ENCODE measurements at places on chromosomes 2 and 18.

DNA sequence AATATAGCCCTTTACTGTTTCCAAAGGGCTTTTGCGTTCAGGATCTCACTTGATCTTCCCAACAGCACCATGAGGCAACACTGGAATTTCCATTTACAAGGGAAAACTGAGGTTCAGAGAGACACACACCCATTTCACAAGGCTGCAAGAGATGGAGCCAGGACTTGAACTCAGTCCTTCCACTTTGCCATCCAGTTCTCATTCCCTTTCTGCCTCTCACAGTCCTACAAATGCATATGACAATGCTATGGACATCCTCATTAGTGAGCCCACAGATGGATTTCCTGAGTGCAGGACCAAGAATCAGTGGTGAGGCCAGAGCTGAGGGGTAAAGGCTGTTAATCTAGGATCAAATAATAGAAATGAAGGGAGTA lies 136.1 kb upstream of the MYCN start:
- DNase-seq = no peak
- no peaks in the 10 kb centered on the region for H3K36me3 ChIP-seq
- H3K27ac ChIP-seq = no peak overlapping the region
- no peak overlapping the region for H3K4me3 ChIP-seq
- H3K4me1 ChIP-seq = 0 out of 2 replicates have a peak, but pooled peaks cover 3% of the 10 kb centered on the region

- H3K27ac ChIP-seq = no peak overlapping the region
- no peak for DNase-seq
- H3K36me3 ChIP-seq = no peaks in the 10 kb centered on the region
Measured at GRCh38 chr2:167592441-167592840, 655.0 kb downstream of the STK39 start.

GRCh38 chr2:23698721-23699579 lies 228.0 kb downstream of the ATAD2B start:
- H3K27me3 ChIP-seq = no peaks in the 10 kb centered on the region
- no peaks in the 10 kb centered on the region for H3K4me1 ChIP-seq
- DNase-seq = no peak

DNA sequence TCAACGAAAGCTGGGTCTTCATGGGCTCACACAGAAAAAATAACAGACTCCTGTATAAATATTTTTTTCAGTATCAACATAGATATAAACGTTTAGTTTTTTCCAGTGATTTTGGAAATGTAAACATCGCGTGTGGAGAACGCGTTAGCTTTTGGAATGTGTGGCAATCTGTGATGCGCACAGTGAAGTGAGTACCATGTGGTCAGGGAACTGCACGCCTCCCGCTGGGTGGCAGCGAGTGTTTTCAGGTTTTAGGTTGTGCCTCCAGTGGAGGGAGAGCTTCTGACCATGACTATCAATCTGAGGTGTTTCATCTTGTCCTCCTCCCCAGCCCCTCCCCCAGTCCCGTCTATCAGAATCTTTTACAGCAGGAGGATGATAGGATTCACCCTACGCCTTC lies 127.8 kb downstream of the ARHGAP28 start:
- no peak overlapping the region for H3K27ac ChIP-seq
- DNase-seq = no peak
- no peaks in the 10 kb centered on the region for H3K4me1 ChIP-seq

- no peaks in the 10 kb centered on the region for H3K27me3 ChIP-seq
- H3K36me3 ChIP-seq = no peaks in the 10 kb centered on the region
- peaks cover 10% of the 10 kb centered on the region for H3K4me1 ChIP-seq
- DNase-seq = no peak
- no peak overlapping the region for H3K27ac ChIP-seq
Measured at GRCh38 chr18:46418663-46419260, 238.3 kb downstream of the LOXHD1 start.

- H3K4me3 ChIP-seq = no peak overlapping the region
- no peaks in the 10 kb centered on the region for H3K36me3 ChIP-seq
- DNase-seq = no peak
Measured at GRCh38 chr2:166167449-166167848, 39.6 kb upstream of the SCN1A start.
